ENCODE measurements at places on chromosomes 4 and X.
A peak's percentile ranks its signal among the peaks of the same experiment; 100 is the strongest.

DNA sequence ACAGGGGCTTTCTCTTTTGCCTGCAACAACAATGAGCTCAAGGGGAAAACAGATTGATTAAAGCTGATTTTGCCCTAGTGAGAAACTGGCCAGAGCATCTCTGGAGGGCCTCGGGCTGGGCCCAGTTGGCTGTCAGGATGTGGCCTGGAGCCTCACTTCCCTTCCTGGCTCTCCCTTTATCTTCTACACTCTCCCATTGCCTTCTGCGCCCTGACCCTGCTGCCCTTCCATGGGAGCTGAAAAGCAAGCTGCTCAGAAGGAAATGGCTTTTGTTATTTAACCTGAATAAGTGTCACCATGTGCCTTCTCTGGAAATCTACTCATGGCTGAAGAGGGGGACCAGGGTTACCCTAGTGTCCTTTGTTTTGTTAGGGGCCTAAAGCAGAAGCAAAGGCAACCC is 43.8 kb downstream of the NHSL2 start:
- no peak for DNase-seq

DNA sequence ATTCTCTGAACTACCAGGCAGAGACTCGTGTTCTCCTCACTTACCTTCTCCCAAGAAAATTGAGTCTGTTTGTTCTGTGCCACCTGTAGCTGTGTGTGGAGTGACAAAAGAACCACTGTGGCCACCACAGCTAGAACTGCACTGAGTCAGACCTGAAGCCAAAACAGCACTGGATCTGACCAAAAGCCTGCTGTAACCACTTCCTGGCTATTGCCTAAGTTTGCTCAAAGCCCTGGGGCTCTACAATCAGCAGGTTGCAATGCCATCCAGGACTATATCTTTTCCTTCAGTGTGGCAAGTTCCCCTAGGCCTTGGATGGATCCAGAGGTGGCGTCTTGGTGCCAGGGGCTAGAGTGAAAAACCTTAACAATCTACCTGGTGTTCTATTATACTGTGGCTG is 449.1 kb downstream of the FAM133A start:
- no peak for DNase-seq

- DNase-seq: no peak
Measured at GRCh38 chrX:137565921-137566745, at the start of gene ZIC3. Gene ZIC3 (plus strand): TSS chrX:137566127. CDS start chrX:137566692, 565 bp downstream.

- DNase-seq: no peak
Measured at GRCh38 chr4:159047478-159048165, 55.3 kb upstream of the RAPGEF2 start.

DNA sequence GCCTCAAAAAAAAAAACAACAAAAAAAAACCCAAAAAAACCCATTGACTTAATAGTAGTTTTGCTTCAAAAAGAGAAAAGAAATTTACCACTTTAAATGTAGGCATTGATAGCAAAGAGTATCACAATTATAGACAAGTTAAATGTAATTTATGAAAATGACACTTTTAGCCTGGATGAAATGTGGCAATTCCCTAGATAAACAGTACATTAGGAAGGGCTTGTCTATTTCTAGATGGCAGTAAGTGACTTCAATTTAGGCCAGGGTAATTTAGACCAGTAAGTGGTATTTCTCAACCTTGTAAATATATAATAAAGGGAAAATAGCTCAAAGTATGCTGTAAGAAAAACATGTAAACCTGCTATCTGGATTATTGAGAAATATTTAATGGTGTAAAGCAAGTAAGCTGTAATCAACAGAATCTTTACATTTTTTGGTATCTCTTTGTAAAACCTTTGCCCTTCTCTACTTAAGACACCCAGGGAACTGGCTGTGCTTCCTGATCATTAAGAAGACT is 103.7 kb upstream of the RAPGEF2 start:
- DNase-seq: no peak

DNA sequence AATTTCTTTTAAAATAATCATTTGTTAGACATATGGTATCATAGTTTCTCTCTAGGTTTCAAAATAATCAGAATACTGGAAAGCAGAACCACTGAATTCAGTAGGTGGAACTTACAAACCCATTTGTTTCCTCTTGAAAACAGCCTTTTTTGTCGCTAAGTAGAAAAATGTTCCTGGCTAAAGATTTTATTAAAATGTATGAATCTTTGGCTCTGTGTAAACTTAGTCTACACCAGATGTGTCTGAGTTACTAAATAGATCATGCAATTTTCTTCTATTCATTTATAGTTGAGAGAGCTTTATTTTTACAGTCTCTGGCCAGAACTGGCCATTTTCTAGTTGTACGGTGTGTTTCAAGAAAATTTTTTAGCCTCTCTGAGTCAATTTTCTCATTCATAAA is 1.0 kb downstream of the CYSLTR1 start:
- no peak for DNase-seq

DNA sequence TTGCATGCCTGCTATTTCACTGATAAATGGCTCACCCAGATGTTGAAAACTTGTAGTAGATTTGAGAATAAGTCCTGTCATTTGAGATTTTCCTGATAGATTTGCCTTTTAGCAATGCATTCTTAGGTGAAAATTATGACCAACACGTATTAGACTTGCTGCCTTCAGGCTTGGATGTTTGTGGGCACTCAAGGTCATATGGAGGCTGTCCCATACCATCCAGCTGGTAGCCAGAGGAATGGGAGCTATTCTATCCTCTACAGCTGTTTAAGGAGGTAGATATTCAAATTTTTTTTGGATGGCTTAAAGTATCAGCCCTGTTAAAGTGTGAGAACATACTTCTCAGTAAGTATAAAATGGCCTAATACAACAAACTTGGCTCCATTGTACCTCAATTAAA is 34.7 kb downstream of the RTL3 start:
- DNase-seq: no peak

- DNase-seq: no peak
Measured at GRCh38 chr4:175705407-175705806, 106.7 kb downstream of the GPM6A start.

DNA sequence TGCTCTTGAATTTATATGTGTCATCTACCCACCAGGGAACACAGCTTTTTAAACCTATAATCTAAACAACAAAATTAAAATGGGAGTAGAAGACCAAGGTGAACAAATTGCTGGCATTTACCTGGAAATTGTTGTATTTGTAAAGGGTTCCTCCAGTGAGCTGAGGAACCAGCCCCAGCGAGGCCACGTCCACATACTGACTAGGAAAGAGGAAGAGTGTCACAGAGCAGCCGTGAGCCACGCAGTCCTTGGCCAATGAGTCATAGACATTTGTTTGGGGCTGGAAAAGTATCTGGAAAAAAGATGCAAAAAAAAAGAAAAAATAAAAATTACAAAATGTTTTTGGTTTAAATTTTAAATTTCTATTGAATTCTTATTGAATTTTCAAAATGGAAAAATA is 58.7 kb downstream of the METTL14 start:
- DNase-seq: no peak

- no peak for DNase-seq
Measured at GRCh38 chrX:30312858-30313257, 3.7 kb upstream of the NR0B1 start.

DNA sequence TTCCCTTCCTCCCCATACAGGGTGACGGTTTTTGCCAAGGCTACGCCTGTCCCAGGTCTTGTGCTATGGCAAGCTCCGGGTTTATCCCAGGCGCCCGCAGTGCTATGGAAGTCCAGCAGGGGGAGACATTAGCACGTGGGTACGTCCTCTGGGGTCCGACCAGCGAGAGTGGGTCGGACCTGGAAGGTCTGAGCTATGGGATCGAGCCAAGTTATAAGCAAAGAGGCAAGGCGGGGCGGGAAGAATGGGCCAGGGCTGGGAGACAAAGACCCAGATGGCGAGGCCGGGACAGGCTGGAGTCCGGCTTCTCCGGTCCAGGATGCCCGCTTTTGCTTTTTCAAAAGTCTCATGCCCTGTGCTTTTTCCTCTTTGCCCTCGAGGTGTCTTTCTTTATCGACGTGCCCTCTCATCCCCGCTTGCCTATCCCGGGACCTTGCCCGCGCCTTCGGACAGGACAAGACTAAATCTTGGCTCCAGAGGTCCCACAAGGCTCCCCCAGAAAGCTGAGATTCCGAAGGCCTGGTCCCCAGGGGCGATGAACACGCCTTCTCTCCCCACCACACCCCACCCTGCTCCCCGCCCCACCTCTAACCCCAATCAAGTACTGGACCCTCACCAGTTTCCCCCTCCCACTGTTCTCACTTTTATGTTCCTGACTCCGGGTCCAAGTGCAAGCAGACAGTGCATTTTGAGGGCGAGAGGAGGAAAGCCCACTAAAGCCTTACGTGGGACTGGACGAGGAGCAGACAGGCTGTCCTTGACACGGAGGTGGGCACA is 785 bp upstream of the EFNB1 start:
- peak; percentile 65 for DNase-seq

DNA sequence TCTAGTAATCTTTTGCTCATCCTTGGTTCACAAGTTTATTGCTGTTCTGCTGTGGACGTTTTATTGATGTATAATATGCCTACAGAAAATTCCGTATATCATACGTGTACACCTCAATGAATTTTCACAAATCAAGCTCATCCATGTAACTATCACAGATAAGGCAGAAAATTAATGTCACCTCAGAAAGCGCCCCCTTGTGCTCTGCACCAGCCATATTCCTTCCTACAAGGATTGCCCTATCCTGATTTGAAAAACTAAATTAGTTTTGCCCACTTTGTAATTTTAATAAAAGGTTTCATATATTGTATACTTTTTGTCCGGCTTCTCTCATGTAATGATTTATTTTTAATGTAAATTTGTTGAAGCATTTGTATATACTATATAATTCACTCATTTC is 390.8 kb downstream of the ADGRL3 start:
- no peak for DNase-seq

DNA sequence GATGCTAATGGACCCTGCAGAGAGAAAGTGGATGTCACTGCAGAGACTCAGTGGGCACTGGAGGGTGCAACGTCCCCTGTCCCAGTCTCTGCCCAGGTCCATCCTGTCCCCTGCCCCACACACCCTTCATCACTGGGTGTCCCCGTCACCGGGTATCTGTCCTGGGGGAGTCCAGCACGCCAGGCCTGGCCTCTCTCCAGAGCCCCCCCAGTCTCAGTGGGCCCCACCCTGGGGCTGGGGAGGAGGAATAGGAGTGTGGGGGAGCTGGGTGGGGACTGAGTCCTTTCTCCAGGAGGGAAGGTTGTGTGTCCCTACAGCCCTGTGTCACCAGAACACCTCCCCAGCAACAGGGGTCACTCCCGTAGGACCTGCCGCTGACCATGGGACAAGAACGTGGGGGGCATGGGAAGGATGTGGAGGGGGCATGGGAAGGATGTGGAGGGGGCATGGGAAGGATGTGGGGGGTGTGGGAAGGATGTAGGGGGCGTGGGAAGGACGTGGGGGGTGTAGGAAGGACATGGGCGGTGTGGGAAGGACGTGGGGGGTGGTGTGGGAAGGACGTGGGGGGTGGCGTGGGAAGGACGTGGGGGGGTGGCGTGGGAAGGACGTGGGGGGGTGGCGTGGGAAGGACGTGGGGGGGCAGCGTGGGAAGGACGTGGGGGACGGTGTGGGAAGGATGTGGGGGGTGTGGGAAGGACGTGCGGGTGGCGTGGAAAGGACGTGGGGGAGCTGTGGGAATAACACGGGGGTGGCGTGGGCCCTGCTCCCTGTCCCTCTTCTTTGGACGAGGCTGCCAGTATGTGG is 21.0 kb upstream of the SPON2 start:
- no peak for DNase-seq
